Activated CD4-positive, alpha-beta memory T cell treated with anti-CD3 and anti-CD28 coated beads, Interleukin-2, amount 10 ng/mL, durations not matched to agents 7 days and 5 days (primary cell): ENCODE measurements at places on chromosomes 3 and 15. TPM values are rescaled to one million over a fixed set of nuclear protein-coding genes. Genes with fewer than 3 reads are reported as not detected.

The NME9 gene
- total RNA-seq: 0.20 TPM

The CADM2 gene
- total RNA-seq: not detected

The INKA1 gene
- total RNA-seq: 0.48 TPM

The ROPN1 gene
- not detected for total RNA-seq

The CELSR3 gene
- 8.0 TPM for total RNA-seq

The MEIS2 gene
- total RNA-seq: not detected

The TKT gene
- 238 TPM for total RNA-seq

The RLBP1 gene
- total RNA-seq: not detected

The FAM81A gene
- 0.08 TPM for total RNA-seq
